ENCODE measurements at places on chromosomes 16 and 17.

GRCh38 chr16:15403392-15403995 lies 7.9 kb downstream of the MPV17L start:
- DNase-seq = peak; percentile 84

DNA sequence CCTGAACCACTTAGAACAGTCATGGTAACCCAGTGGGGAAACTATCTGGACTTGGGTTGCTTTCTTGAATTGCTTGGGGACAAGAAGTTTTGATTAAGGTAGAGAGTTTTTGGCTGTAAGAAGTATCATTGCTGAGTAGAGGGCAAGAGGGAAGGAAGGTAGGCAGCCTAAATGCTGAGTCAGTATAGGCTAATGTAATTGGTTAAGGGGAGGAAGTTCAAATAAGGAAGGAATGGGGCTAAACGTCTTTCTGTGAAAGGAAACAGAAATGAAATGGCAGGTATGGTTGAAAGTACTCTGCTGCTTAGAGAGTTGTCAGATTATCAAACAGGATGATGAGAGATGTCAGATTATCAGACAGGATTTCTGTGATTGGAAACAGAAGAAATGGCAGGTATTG lies 20.3 kb downstream of the KPNB1 start:
- DNase-seq = peak; percentile 41

- no peak for DNase-seq
Observed at GRCh38 chr17:22278302-22279275, 586.3 kb downstream of the KCNJ18 start.

DNA sequence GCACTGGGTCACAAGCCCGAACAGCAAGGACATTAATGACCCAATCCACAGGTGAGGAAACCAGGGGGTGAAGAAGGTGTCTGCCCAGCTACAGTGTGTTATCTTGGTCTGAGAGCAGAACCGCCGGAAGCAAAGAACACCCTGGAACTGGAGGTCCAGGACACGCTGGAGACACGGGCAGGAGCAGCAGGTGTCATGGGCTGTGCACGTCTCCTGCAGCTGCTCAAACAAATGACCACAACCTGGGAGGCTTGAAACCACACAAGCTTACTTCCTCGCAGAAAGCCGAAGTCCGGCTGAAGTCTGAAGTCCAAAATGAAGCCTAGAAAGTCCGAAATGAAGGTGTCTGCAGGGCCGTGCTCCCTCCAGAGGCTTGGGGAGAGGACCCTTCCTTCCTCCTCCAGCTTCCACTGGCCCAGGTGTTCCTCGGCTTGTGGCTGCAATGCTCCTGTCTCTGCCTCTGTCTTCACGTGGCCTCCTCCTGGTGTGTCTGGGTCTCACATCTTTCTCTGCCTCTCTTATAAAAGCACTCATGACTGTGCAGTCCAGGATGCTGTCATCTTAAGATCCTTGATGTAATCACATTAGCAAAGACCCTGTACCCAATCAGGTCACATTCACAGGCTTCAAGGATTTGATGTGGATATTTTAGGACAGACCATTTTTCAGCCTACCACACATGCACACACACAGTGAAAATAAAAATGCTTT lies 351.2 kb downstream of the C16orf95 start:
- no peak for DNase-seq

- DNase-seq = no peak
Observed at GRCh38 chr17:42670789-42671657, 5.8 kb downstream of the PLEKHH3 start.

DNA sequence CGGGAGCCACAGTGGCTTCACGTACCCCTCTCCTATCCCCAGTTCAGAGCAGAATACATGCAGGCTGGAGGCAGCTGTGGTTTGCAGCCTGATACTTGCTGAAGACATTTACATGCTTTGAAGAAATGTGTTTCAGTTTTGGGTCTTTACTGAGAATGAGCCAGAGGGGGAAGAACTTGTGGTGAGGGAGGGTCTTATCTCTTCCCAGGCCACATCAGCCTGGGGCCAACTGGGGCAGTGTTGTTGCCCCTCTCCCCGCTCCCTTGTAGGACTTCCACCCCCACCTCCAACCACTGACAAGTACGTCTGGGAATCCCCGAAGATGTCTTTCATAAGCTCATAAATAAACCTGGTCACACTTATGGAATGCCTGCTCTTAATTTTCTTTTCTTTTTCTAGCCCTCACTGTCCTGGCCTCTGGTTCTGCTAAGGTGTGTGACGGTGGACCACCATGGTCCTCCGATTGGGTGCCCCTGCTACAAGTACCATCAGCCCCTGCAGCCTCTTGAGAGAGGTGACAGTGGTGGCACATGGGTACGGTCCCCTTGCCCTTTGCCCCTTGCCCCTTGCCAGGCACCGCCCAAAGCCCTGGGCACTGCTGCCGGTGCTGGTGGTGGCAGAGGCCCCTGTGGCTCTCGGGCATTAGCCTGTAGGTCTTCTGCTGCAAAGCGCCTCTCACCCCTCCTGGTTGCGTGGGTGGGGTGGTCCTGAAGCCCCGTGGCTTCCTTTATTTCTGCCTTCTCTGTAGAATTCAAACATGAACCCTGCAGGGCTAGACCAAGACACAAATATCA lies 144.8 kb upstream of the RPH3AL start:
- DNase-seq = no peak

DNA sequence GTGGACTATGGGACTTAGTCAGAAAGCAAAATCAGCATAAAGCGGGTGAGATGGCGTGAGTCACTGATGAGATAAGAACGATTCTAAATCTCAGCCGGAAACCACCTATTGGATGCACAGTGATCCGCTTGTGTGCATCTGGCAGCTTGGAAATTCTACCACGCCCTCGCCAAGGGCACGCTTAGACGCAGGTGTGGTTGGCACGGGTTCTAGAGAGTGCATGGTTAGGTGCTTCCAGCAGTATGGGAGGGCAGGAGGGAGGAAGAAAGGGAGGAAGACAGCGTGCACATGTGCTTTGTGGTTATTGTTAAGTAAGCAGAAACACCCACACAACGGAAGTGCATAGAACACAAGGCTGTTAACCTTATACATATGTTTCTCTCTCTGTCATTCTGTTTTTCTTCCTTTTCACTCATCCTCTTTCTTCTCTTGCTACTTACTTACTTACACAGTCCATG lies 374.0 kb upstream of the ASIC2 start:
- peak; percentile 25 for DNase-seq

DNA sequence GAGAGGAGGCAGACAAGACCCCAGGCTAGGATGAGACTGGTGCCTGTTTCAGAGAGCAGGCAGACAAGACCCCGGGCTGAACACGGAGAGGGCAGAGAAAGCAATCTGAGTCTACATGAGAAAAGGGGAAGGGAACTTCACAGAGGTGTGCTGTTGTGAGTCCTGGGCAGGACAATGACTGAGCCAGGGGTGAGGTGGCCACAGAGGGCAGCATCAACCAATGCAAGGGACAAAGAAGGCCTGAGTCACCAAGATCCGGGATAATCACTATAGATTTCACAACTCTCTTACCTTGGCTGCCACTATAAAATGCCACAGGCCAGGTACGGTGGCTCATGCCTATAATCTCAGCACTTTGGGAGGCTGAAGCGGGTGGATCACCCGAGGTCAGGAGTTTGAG lies 89.0 kb downstream of the SLC39A11 start:
- DNase-seq = no peak

DNA sequence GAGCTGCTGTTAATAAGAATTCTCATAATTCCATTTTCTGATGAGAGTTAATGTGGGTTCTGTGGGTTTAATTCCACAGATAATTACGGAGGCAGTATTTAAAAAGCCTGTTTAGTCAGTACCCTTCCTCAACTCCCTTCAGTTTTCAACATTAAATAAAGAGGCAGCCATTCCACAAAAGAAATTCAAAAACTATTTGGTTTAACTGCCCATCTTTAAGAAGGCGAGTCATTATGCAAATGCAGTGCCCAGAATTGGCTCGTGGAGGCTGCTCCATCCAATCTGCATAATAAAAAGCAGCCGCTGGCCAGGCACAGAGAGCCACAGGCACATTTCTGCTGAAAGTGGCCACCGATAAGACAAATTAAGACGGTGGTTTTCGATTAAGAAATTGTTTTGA lies 194.4 kb upstream of the TOX3 start:
- no peak for DNase-seq

GRCh38 chr17:83133302-83134121 lies 54.1 kb downstream of the METRNL start:
- no peak for DNase-seq

GRCh38 chr17:28295677-28296578 lies 23.1 kb upstream of the TMEM97 start:
- DNase-seq = no peak

All from suppressor macrophage treated with lipopolysaccharide for 1 hour (primary cell).